Activated naive CD8-positive, alpha-beta T cell treated with anti-CD3 and anti-CD28 coated beads, Interleukin-2, amount 10 ng/mL, durations not matched to agents 7 days and 5 days (primary cell): ENCODE measurements at places on chromosomes 3 and 15. TPM values are rescaled to one million over a fixed set of nuclear protein-coding genes. Genes with fewer than 3 reads are reported as not detected.
A peak's percentile ranks its signal among the peaks of the same experiment; 100 is the strongest.

Gene NRROS
- total RNA-seq: 17.0 TPM

Gene CCDC39
- total RNA-seq: not detected

Gene TRH
- total RNA-seq: not detected

Gene FLNB
- total RNA-seq: 14.6 TPM

Gene ACAN
- not detected for total RNA-seq

Gene GOLGA8S
- total RNA-seq: 1.2 TPM

- peaks cover 10% of the 10 kb centered on the region for H3K4me1 ChIP-seq
- no peak overlapping the region for H3K27ac ChIP-seq
- H3K36me3 ChIP-seq: peaks cover 5% of the 10 kb centered on the region
These were observed 44.1 kb downstream of the LRIG1 start for GRCh38 chr3:66456711-66457173.

DNA sequence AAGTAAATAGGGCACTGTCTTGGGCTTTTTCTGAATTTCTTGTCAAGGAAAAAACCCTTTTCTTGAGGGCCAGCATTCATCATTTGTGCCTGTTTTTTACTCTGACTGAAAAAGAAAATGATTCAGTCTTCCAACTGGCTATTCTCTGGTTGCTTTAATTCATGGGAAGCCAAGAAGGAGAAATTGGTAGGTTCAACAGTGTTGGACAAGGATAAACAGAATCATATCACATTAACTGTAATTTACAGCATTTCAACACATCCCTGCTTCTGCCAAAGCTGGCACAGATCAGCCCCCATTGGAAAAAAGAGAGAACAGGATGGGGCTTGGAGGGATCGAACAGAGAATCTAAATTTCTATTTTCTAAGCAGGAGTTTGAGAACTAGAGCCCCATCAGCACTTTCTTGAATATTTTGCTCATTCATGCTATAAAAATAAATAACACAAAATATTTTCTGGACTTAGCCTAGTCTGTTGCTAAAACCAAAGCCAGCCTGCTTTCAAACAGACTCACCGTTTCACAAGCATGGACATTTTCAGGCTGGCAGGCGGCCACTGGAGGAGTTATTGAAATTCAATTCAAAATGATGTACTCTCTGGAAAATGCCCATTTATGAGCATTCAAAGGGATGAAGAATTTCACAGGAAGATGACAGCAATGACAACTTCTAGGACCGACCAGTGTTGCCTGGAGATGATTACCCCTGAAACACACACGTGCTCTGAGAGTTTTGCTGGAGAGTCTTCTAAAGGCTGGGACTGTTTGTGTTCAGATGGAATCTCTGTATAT, 181.2 kb downstream of the WNT5A start:
- peaks cover 1% of the 10 kb centered on the region for H3K4me1 ChIP-seq
- no peaks in the 10 kb centered on the region for H3K36me3 ChIP-seq
- no peak for DNase-seq

GRCh38 chr3:7062714-7063113, 201.8 kb downstream of the GRM7 start:
- no peak for DNase-seq
- no peaks in the 10 kb centered on the region for H3K27me3 ChIP-seq
- no peak overlapping the region for H3K27ac ChIP-seq

- no peaks in the 10 kb centered on the region for H3K36me3 ChIP-seq
- DNase-seq: no peak
- H3K27me3 ChIP-seq: no peaks in the 10 kb centered on the region
These were observed 163.9 kb upstream of the GBE1 start for GRCh38 chr3:81925385-81925784.

DNA sequence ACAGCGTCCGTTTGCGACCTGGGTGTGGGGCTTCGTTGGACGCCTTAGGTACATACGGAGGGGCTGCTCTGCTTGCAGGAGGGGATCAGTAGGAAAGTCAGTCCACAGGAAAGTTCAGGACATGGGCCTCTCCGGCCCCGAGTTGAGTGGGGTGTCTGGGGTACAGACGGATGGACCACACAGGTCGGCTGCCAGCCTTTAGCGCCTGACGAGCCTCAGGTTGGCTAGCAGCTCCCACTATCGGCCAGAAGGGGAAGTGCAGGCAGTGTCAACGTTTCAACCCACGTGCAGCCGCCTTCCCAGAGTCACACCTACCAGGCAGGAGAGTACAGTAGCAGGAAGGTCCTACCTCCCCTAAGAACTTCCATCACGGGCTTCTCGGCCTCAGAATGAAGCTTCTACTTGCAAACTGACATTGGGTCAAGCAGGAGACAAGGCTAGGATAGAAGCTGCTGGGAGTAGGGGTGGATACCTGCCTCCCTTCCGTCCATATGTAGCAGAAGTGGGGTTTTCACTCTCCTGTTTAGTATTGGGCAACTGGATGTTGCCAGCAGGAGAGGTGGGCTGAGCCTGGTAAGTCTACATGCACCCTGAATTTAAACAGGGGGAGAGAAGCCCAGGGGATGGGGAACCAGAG, 1.8 kb upstream of the SCN5A start:
- H3K36me3 ChIP-seq: no peaks in the 10 kb centered on the region
- H3K4me1 ChIP-seq: peaks cover 6% of the 10 kb centered on the region
- no peak overlapping the region for H3K4me3 ChIP-seq
- H3K27ac ChIP-seq: no peak overlapping the region

DNA sequence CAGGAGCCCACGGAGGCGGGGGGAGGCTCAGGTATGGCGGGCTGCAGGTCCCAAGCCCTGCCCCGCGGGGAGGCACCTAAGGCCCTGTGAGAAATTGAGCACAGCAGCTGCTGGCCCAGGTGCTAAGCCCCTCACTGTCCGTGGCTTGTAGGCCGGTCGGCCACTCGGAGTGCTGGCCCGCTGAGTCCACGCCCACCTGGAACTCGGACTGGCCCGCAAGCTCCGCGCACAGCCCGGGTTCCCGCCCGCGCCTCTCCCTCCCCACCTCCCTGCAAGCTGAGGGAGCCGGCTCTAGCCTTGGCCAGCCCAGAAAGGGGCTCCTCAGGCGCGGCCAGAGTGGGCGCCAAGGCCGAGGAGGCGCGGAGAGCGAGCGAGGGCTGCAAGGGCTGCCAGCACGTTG, 12.2 kb upstream of the KCNMB3 start:
- peaks cover 12% of the 10 kb centered on the region for H3K36me3 ChIP-seq
- peaks cover 14% of the 10 kb centered on the region for H3K4me1 ChIP-seq
- no peak for DNase-seq

GRCh38 chr3:30986551-30986950, 92.1 kb upstream of the GADL1 start:
- H3K27ac ChIP-seq: no peak overlapping the region
- no peak overlapping the region for H3K4me3 ChIP-seq
- H3K27me3 ChIP-seq: peaks cover 7% of the 10 kb centered on the region
- peaks cover 1% of the 10 kb centered on the region for H3K4me1 ChIP-seq

DNA sequence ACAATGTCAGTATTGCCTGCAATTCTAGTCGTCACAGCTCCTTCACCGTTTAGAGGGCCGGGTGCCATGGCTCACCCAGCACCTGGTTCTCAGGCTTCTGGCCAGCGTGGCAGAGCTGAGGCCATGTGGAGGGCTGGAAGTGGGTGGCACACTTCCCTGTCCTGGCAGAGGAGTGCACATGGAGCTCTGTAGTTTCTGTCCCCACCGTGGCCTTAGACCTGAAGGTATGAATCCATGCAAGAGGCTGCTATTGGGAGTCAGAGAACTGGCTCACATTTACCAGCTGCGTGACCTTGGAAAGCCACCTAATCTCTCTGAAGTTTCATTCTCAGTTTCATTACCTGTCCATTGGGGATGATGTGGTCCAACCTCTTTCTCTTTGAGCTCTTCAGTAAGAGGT, 22.2 kb downstream of the EPHB1 start:
- no peak overlapping the region for H3K4me3 ChIP-seq
- no peaks in the 10 kb centered on the region for H3K36me3 ChIP-seq
- peaks cover 9% of the 10 kb centered on the region for H3K27me3 ChIP-seq
- no peaks in the 10 kb centered on the region for H3K4me1 ChIP-seq

DNA sequence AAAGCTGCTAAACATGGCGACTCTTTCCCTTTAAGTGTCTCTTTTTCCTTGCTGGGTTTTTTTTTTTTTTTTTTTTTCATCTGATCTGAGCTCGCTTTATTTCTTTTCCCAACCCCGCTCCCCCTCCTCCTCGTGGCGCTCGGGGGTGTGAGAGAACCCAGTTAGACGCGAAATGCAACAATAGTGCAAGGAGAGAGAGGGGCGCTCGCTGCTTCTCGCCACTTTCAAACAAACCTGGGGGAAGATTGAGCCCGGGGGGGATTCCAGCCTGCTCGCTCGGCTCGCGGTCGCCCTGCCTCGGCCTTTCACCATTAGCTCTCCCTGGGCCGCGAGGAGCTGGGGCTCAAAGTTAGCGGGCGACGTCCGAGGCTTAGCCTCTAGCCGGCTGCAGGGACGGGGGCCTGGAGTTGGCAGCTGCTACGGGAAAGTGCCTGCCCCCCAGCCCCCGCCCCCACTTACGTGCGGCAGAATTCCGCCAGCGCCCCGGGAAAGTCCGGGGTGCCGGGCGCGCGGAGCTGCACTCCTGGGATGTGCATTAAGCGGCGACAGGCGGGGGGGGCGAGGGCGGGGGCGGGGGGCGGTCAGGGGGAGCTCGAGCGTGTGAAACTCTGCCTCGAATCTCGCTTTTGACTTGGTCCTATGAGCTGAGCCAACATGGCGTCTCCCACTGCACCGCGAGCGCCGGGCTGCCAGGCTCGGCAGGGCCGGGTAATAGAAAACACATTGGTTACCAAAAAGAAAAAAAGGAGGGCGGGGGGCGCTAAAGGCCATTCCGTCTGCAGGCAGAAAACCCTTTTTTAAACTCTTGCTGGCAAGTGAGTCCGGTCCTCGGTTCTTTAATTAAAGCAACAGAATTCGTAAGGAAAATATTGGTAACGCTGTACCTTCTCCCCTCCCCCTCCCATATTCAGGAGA, 10.4 kb downstream of the NR2F2 start:
- H3K36me3 ChIP-seq: no peaks in the 10 kb centered on the region
- H3K27ac ChIP-seq: no peak overlapping the region
- peaks cover 5% of the 10 kb centered on the region for H3K4me1 ChIP-seq
- no peak for DNase-seq

DNA sequence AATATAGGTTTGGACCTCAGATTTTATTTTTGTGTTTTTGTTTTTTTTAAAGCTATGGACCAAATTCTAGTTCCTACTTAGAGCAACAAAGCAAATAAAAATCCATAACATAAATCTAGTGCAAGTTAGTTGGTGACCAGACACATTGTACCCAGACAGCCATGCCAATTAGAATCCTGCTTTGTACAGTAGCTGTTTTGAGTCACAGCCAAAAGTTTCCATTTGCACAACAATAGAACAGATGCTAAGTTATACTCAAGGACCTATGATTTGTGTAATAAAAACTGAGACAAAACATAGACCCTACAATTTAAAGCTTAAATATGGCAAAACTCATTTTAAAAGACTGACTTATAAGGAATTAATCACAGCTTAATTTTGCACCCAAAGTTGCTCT, 513.1 kb upstream of the CBLB start:
- no peak overlapping the region for H3K27ac ChIP-seq
- DNase-seq: no peak
- H3K36me3 ChIP-seq: no peaks in the 10 kb centered on the region
- no peaks in the 10 kb centered on the region for H3K4me1 ChIP-seq

DNA sequence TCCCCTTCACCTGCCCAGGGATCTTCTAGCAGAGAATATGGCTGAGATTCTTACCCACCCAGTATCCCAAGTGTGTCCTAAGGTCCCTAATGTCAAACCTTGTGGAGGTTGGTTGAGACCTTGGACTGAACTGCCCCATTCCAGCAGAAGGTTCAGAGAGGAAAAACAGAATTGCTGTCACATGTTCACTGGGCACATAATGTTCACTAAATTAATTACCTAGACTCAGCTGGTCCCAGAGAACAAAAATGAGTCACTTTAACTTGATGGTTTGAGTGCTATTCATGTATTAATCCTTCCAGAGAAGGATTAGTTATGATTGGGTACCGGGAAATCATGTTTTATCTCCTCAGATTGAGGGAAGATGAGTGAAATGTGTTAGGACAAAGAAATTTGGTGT, 171.3 kb upstream of the GADL1 start:
- no peak for DNase-seq
- no peak overlapping the region for H3K27ac ChIP-seq
- no peaks in the 10 kb centered on the region for H3K36me3 ChIP-seq
- H3K27me3 ChIP-seq: no peaks in the 10 kb centered on the region
- H3K4me1 ChIP-seq: no peaks in the 10 kb centered on the region

- DNase-seq: no peak
- H3K4me3 ChIP-seq: peak overlapping the region; percentile 98
- H3K4me1 ChIP-seq: peaks cover 29% of the 10 kb centered on the region
These were observed 883 bp downstream of the RTP4 start for GRCh38 chr3:187369089-187369447.

GRCh38 chr3:38658841-38659240, 9.4 kb upstream of the SCN5A start:
- no peak for DNase-seq
- no peak overlapping the region for H3K27ac ChIP-seq
- no peaks in the 10 kb centered on the region for H3K36me3 ChIP-seq
- peaks cover 23% of the 10 kb centered on the region for H3K27me3 ChIP-seq
- no peak overlapping the region for H3K4me3 ChIP-seq
- peaks cover 4% of the 10 kb centered on the region for H3K4me1 ChIP-seq

GRCh38 chr15:43889042-43889441, 62.2 kb downstream of the WDR76 start:
- peaks cover 1% of the 10 kb centered on the region for H3K4me1 ChIP-seq
- no peaks in the 10 kb centered on the region for H3K27me3 ChIP-seq
- no peak for DNase-seq
- peaks cover 9% of the 10 kb centered on the region for H3K36me3 ChIP-seq
- H3K4me3 ChIP-seq: no peak overlapping the region
- H3K27ac ChIP-seq: no peak overlapping the region

DNA sequence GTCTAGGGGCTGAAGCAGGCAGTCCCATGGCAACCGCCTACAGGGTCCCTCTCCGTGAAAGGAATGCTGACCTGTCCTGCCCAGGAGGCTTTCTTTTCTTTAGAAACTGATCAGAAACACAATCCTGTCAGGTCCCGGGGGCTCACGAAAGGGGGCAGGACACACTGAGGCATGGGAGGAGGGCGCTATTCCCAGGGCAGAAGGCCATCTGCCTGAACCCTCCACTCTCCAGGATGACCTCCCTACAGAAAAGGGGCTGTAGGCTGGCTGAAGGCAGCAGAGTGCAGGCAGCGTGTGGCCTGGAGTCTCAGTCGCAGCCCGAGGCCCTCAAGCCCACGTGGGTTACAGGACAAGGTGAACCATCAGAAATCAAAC, 18.4 kb upstream of the LRRK1 start:
- no peak for DNase-seq
- H3K27me3 ChIP-seq: peaks cover 18% of the 10 kb centered on the region
- no peak overlapping the region for H3K27ac ChIP-seq

DNA sequence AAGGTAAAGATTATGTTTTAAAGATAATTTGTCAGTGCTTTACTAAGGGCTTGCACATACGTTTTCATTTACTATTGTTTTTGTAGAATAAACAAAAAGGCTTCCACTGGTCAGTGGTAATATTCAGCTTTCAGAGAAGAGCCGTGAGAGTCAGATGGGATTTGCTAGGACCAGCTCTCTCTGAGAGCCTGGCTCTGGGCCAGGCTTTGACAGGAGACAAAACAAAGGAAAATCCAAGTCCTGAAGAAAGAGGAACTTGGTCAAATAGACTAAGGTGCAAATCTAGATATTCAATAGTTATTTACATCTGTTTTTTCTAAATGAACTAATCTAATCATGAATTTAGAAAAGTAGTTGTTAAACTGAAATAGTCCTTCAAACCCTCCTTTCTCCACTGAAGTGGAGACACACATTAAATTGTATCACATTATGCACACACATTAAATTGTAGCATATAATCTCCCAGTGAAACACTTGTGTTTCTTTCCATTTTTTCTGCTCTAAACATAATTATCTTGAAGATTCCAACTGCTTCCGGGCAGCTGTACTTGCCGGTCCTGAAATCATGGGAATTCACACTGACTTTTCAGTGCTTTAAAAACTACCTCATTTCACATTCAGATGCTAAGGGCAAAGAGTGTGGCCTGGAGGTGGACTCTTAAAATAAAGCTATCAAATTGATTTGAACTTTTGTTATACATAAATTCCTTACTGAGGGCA, 55.1 kb upstream of the FILIP1L start:
- no peaks in the 10 kb centered on the region for H3K27me3 ChIP-seq
- H3K27ac ChIP-seq: no peak overlapping the region
- no peak overlapping the region for H3K4me3 ChIP-seq
- no peaks in the 10 kb centered on the region for H3K4me1 ChIP-seq
